ENCODE measurements at places on chromosomes 6 and 20. TPM values are rescaled to one million over a fixed set of nuclear protein-coding genes. Genes with fewer than 3 reads are reported as not detected.
A peak's percentile ranks its signal among the peaks of the same experiment; 100 is the strongest.

The UBE2C gene
- 1.2 TPM for total RNA-seq

DNA sequence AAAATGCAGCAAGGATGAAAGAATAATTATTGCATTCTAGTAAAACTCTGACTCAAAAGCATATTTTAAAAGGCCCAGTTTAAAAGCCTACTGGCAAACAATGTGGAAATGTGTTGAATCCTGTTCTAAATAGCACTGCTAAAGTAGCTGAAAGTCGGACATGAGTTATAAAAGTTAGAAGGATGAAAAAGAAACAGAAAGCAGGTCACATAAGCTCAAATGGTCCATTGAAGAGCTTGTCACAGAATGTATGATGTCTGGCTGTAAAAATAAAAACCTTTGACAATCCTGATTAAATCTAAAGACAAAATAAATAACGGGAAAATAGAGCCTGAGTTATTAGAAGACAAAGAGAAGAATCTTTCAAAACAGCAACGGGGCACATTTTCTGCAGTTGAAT is 218.6 kb upstream of the UFL1 start:
- H3K27ac ChIP-seq: no peak overlapping the region
- no peaks in the 10 kb centered on the region for H3K27me3 ChIP-seq
- H3K4me3 ChIP-seq: no peak overlapping the region
- no peak for DNase-seq

- H3K36me3 ChIP-seq: no peaks in the 10 kb centered on the region
- H3K27ac ChIP-seq: no peak overlapping the region
- H3K4me3 ChIP-seq: no peak overlapping the region
- H3K4me1 ChIP-seq: no peaks in the 10 kb centered on the region
Observed at GRCh38 chr20:44683263-44684046, 31.7 kb upstream of the CCN5 start.

GRCh38 chr20:38114353-38114791 is 50.7 kb downstream of the TGM2 start:
- H3K27ac ChIP-seq: no peak overlapping the region
- H3K27me3 ChIP-seq: no peaks in the 10 kb centered on the region
- no peak for DNase-seq
- no peak overlapping the region for H3K4me3 ChIP-seq
- no peaks in the 10 kb centered on the region for H3K36me3 ChIP-seq

DNA sequence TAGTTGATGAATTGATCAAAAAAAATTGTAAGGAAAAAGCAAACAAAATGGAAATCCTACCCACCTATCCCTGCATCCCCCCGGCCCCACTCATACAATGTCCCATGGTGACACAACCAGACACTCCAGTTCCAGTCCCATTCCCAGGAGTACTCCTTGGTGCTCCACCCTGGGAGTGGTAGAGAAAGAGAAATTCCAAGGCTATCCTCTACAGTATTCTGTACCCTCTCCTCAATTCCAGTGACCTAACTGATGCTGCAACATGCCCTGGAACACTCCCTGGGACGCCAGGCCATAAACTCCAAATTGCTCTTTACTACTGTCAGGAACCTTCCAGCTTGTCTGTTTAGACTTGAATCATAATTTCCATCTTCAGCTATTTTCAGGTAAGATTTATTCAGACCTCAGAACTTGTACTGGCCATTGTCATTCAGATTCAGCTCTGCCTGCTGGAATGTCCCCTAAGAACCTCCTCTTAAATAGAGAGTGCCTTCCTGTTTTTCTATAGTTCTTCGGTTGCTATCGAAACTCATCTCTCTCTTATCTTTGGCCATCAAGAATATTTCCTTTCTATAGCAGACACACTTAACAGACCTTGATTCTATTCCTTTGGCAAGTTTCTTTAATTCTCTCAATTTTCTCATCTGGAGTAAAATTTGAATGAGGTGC is 8.7 kb downstream of the GPX6 start:
- H3K27ac ChIP-seq: no peak overlapping the region
- H3K4me3 ChIP-seq: peak overlapping the region; percentile 11
- no peaks in the 10 kb centered on the region for H3K36me3 ChIP-seq
- H3K27me3 ChIP-seq: peaks cover 2% of the 10 kb centered on the region

DNA sequence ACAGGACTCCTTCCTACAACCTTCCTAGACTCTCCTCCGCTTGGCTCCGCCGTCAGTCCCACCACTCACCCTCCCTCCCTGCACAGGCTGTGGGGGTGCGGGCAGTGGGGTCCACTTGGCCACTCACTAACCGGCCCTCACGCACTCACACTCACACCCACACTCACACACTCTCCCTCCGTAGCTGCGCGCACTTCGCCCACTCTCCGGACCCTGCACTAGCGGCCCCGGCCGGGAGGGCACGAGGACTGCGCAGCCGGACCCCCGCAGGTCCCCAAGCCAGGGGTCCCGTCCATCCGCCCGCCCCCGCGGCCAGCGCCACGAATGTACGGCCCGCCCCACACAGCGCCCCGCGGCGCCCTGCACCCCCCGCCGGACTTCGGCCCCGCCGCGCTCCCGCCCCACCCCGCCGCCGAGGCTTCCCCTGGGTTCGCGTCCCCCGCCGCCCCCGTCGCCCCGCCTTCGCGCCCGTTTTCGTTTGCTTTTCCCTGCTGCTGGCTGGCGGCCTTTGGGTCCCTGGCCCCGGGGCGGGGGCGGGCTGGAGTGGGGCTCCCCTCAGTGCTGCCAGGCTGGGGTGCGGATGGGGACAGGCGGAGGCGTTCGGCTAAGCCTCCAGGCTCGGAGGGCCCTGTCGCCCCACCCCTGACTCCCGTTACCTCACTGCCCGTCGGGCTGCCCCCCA is 23.0 kb upstream of the SLC22A7 start:
- no peaks in the 10 kb centered on the region for H3K36me3 ChIP-seq
- peaks cover 3% of the 10 kb centered on the region for H3K27me3 ChIP-seq
- H3K4me3 ChIP-seq: no peak overlapping the region

DNA sequence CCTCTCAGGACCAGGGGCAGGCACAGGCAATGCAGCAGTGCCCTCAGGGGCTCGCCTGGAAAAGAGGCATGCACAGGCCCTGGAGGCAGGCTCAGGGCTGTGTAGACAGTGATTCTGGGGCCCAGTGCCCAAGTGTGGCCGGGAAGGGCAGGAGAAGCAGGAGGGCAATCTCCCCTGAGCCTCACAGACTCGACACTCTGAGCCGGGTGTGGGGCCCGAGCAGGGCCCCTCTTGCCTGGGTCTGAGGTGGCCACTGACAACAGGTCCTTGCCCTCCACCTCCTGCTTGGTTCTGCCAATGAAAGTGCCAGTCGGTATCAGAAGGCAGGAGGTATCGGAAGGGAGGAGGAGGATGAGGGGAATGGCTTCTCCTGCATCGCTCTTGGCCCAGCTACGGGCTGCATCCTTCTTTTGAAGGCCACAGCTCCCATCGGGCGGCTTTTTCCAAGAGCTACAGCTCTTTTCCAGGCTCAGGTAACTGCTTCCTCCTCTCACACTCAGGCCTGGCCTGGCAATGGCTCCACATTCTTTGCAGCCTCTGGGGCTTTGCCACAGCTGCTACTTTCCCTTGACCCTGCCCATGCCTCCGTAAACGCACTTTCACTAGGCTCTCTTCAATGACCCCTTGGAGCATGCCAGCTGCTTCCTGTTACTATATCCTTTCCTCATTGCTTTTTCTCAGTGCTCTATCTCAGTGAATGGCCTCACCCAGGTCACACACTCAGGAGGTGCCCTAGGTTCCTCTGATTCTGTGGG is 24.5 kb downstream of the GABRR2 start:
- H3K27me3 ChIP-seq: no peaks in the 10 kb centered on the region
- no peaks in the 10 kb centered on the region for H3K4me1 ChIP-seq
- no peak overlapping the region for H3K4me3 ChIP-seq
- H3K36me3 ChIP-seq: no peaks in the 10 kb centered on the region

DNA sequence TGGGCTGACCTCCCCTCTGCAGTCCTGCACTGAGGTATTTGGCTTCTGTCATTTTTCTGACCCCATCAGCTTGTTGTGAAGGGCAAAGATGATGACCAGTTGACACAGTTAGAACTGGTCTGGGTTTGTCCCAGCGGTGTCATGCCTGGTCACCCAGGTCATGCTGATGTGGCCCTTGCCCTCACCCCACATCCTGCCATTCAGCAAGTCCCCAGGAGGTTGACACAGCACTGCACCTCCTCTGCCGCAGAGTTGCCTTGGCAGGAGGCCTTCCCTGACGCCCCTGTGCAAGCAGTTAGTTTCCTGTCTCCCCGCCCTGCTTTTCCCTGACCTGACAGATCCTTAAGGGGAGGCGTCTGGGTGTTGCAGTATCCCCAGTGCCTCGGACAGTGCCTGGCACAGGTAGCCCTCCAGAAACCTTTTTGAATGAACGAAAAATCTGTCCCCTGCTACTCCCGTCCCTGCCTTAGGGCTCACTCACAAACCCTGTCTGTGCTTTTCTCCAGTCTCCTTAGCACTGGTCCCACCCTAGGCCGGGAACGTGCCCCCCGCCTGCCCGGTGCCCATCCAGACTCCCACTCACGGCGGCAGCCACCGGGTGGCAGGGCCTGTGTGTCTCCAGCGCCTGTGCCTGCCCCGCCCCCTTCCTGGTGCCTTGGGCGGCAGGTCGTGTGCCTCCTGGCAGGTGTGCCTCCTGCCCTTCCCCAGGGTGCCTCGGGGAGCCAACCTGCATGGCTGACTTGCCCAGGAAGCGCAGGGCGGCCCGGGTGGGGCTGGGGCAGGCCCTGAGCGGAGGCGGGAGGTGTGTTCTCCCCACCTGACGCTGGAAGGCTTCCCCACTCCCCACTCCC is 146.3 kb upstream of the RNF24 start:
- no peaks in the 10 kb centered on the region for H3K4me1 ChIP-seq
- H3K27me3 ChIP-seq: no peaks in the 10 kb centered on the region
- no peak for DNase-seq
- no peaks in the 10 kb centered on the region for H3K36me3 ChIP-seq

GRCh38 chr20:5835321-5835821 is 85.2 kb downstream of the SHLD1 start:
- peak overlapping the region; percentile 80 for H3K4me3 ChIP-seq
- DNase-seq: no peak
- no peaks in the 10 kb centered on the region for H3K27me3 ChIP-seq

- H3K27ac ChIP-seq: no peak overlapping the region
- H3K4me1 ChIP-seq: no peaks in the 10 kb centered on the region
- H3K4me3 ChIP-seq: no peak overlapping the region
- DNase-seq: no peak
Observed at GRCh38 chr6:71408787-71409723, 120.4 kb downstream of the OGFRL1 start.

DNA sequence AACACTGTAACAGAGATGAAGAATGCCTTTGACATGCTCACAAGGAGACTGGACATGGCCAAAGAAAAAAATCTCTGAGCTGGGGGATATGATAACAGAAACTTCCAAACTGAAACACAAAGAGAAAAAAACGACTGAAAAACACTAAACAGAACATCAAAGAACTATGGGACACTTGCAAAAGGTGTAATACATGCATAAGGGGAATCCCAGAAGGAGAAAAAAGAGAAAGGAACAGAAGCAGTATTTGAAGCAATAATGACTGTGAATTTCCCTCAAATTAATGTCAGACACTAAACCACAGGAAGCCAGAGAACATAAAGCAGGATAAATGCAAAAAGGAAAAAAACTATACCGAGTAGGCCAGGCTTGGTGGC is 117.4 kb upstream of the ARID1B start:
- H3K4me3 ChIP-seq: no peak overlapping the region
- H3K4me1 ChIP-seq: no peaks in the 10 kb centered on the region
- peaks cover 4% of the 10 kb centered on the region for H3K27me3 ChIP-seq
- no peak for DNase-seq
- no peaks in the 10 kb centered on the region for H3K36me3 ChIP-seq
- no peak overlapping the region for H3K27ac ChIP-seq

- H3K36me3 ChIP-seq: peaks cover 78% of the 10 kb centered on the region
- DNase-seq: no peak
- H3K27ac ChIP-seq: no peak overlapping the region
- no peak overlapping the region for H3K4me3 ChIP-seq
- no peaks in the 10 kb centered on the region for H3K27me3 ChIP-seq
Observed at GRCh38 chr20:3195590-3196237, 8.8 kb downstream of the DDRGK1 start.

GRCh38 chr20:50514035-50514337 is 3.8 kb downstream of the PTPN1 start:
- H3K4me1 ChIP-seq: peaks cover 89% of the 10 kb centered on the region
- H3K36me3 ChIP-seq: no peaks in the 10 kb centered on the region
- peak overlapping the region; percentile 62 for H3K27ac ChIP-seq

DNA sequence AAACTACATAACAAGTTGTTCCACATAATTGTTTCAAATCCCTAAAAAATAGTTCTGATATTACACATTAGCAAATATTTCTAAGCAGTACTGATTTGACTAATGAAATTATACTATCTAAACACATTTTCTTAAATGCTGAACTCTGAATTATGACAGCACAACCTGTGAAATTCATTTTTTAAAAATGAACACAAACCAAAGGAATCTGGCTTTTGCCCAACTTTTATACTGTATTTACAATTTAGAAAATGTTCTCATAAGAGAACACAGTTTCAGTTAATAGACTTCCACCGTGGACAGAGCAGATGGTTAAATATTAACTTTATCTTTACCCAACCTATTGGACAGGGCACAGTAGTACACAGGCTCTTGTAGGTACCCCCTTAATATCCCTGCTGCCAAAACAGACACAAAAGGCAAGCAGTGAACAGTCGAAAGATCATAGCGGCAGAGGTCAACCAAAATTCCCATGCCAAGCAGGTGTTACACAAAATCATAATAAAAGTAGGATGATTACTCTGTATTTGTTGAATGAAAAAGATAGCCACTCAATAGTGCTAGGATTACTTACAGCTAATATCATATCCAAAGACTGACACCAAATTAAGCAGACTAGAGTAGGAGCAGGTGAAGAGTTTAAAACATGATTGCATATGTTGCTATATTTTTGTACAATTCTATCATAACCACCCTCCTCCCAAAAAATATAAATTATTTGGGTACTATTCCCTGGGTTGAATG is 122.5 kb downstream of the RNGTT start:
- no peaks in the 10 kb centered on the region for H3K4me1 ChIP-seq
- H3K36me3 ChIP-seq: peaks cover 38% of the 10 kb centered on the region
